H54 (cell line): ENCODE measurements at places on chromosomes 1 and 21.

DNA sequence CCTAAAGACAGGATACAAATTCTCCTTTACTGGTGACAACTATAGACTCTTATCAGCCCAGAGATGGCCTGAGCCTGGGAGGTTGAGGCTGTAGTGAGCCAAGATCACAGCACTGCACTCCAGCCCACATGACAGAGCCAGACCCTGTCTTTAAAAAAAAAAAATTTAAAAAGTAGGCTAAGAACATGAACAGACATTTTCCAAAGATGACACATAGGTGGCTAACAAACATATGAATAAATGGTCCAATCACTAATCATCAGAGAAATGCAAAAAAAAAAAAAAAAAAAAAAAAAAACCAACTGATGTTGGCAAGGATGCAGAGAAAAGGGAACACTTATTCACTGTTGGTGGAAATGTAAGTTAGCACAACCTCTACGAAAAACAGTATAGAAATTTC lies 65.0 kb downstream of the TOR3A start:
- DNase-seq, result no peak

DNA sequence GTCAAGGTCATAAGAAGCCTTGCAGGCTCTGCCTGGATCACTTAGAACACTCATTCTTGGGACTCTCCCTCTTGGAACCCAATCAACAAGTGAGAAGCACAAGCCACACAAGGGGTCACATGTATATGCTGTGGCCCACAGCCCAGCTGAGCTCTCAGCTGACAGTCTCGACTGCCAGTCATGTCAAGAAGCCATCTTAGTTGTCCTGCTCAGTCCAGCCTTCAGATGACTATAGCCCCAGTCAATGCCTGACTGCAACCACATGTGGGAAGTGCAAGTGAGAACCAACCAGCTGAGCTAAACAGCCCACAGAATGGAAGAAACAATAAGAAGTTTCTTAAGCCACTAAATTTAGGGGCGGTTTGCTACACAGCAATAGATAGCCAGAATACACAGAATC lies 356.0 kb downstream of the KCNH1 start:
- DNase-seq, result no peak

GRCh38 chr1:176159993-176160392 lies 47.1 kb downstream of the COP1 start:
- no peak for DNase-seq

- DNase-seq, result no peak
Measured at GRCh38 chr1:164515231-164515630, 43.8 kb upstream of the PBX1 start.

- peak; percentile 25 for DNase-seq
Measured at GRCh38 chr1:72283307-72284083, 1.2 kb upstream of the NEGR1 start.
